Cerebellar nuclear complex (tissue), 1 donor: ENCODE measurements at places on chromosomes 4 and X.

- no peak for DNase-seq
These were observed 70.4 kb downstream of the LDB2 start for GRCh38 chr4:16827794-16828724.

- no peak for DNase-seq
These were observed 4.3 kb downstream of the TMPRSS11E start for GRCh38 chr4:68451246-68452211.

GRCh38 chr4:83197555-83198235 lies 83.2 kb upstream of the PLAC8 start:
- no peak for DNase-seq

DNA sequence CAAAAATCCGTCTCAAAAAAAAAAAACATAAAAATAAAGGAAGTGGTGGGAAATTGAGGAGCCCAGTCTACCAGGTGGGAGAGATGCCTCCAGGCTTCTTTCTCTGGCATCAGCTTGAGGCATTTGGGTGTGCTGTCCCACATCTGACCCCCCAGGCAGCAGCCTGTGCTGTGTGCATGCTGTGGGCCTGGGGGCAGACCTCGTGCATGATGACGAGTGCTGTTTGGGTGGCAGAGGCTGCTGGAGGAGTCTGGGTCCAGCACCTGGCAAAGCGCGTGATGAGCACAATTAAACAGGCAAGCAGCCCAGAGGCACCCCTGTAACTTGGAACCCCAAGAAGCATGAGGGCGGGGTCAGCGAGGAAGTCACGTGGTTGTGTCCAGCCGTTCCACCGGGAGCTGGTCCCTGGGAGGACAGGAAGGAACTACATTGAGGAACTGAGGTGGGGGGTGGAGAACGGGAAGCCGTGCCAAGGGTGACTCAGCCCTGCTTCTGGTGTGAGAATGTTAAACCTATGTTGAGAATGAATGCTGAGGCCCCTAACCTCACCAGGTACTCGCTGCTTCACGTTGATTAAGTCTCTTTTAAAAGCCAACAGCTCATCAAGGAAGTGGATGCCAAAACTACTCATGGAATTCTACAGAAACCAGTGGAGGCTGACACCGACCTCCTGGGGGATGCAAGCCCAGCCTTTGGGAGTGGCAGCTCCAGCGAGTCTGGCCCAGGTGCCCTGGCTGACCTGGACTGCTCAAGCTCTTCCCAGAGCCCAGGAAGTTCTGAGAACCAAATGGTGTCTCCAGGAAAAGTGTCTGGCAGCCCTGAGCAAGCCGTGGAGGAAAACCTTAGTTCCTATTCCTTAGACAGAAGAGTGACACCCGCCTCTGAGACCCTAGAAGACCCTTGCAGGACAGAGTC lies 6.1 kb downstream of the TACC3 start:
- no peak for DNase-seq

- DNase-seq: no peak
These were observed 202.3 kb upstream of the NEIL3 start for GRCh38 chr4:177107288-177107921.

DNA sequence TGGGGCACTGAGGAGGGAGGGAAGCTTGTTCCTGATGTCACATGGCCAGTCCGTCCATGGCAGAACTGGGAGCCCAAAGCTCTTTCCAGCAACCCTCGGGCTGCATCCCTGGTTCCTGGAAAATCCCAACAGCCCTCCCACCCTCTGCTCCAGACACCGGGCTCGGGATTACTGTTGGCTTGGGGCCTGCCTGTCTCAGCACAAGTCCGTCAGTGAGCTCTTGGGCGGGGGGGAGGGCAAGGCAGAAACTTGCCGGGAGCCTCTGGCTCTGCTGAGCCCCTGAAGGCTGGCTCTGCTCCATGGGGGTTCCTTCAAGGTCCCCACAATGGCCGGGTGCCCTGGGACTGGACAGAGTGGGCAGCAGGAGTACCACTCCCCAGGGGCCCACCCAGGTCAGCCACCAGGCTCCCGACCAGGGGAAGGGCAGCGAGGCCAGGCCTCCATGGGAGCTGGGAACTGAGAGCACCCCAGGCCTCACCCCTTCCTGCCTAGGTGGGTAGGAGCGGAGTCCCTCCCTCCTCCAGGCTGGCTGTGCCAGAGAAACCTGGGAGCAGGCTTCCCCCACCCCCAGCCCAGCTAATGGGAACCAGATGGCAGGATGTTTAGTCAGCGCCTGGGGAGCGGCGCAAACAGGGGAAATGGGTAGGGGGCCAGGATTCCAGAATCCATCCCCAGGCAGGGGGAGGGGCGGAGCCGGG lies 6.4 kb upstream of the HAUS7 start:
- DNase-seq: no peak

DNA sequence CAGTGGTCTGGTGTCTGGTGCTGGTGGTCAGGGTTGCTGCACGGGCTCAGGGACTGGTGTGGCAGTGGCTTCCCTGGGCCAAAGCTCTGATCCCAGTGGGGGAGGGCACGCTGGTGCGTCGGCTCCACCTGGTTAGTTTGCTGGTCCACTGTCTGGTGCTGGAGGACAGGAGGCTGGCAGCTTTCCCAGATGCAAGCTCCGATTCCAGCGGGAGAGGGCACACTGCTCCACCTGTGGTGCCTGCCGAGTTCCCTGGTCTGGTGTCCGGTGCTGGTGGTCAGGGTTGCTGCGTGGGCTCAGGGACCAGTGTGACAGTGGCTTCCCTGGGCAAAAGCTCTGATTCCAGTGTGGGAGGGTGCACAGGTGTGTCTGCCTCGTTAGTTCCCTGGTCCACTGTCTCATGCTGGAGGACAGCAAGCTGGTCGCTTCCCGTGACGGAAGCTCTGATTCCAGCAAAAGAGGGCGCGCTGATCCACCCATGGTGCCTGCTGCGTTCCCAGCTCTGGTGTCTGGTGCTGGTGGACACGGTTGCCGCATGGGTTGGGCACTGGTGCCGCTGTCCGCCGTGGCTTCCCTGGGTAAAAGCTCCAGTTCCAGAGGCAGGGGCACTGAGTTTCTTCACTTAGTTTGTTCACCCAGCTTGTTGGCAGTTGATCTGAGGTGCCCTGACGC lies 5.8 kb downstream of the VMA21 start:
- DNase-seq: peak; percentile 1

- no peak for DNase-seq
These were observed 6.1 kb upstream of the SPATA18 start for GRCh38 chr4:52045028-52045427.
